ENCODE measurements at places on chromosomes 11 and 22. TPM values are rescaled to one million over a fixed set of nuclear protein-coding genes. Genes with fewer than 3 reads are reported as not detected.

The OR5D13 gene
- not detected for total RNA-seq

The CTSW gene
- total RNA-seq = not detected

The ADM2 gene
- total RNA-seq = 3.2 TPM

The ZBTB16 gene
- total RNA-seq = not detected

The ADAMTS8 gene
- 1.6 TPM for total RNA-seq

The ROM1 gene
- 2.5 TPM for total RNA-seq

The APOL6 gene
- total RNA-seq = 0.07 TPM

The SLC6A5 gene
- not detected for total RNA-seq

The DDI1 gene
- total RNA-seq = not detected

The TLCD5 gene
- 17.7 TPM for total RNA-seq

The SLC25A18 gene
- total RNA-seq = 0.66 TPM

The FOLH1 gene
- total RNA-seq = not detected

The MMP7 gene
- total RNA-seq = not detected

Measured in H7 (cell line).